ENCODE measurements at places on chromosomes 2 and 18.
A peak's percentile ranks its signal among the peaks of the same experiment; 100 is the strongest.

DNA sequence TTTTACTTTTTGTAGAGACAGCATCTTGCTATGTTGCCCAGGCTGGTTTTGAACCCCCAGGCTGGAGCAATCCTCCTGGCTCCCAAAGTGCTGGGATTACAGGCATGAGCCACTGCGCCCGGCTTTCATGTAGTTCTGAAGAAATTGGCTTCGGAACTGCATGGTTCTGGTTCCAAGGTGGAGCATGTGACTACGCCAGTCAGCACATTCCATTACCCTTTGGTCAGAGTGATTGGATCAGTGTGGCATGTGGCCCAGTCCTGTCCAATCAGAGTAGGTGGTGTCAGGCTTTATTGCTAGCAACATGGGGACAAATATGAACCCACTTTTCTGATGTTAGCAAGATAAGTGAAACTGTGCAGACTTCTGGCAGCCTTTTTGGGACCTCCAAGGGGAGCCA lies 16.3 kb upstream of the ATOH8 start:
- no peak for DNase-seq

DNA sequence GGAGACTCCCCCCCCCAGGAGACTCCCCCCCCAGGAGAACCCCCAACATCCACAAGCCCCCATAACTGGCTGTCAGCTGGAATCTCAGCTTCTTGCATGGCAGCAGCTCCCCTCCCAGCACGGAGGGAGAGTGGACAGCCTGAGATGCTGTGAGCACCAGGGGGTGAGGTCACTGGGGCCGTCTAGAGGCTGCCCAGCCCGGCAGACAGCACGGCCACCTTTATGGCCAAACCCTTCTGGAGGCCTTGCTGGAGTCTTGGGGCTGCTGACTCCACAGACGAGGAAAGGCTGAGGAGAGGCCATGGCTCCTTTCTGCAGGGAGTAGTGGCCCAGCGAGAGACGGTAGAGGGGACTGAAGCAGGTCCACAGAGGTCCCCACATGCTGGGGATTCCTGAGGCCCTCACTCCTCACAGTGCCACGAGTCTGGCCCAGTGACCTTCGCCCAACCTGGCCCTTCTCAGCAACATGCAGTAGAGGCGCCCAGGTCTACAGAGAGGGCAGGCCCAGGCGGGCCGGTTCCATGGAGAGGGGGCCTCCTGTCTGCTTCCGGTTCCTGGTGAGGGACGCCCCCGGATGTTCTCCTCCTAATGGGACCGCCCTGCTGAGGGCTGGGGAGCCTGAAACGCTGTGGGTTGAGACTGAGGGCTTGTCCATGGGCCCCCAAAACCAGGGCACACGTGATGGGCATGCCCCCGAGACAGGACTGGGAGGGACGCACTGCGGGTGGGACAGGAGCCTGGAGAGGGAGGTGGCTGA lies 122.6 kb upstream of the CTDP1 start:
- no peak for DNase-seq

GRCh38 chr2:9460441-9461017 lies 13.8 kb upstream of the IAH1 start:
- no peak for DNase-seq

GRCh38 chr2:229044581-229044980 lies 226.5 kb downstream of the PID1 start:
- DNase-seq, result no peak

DNA sequence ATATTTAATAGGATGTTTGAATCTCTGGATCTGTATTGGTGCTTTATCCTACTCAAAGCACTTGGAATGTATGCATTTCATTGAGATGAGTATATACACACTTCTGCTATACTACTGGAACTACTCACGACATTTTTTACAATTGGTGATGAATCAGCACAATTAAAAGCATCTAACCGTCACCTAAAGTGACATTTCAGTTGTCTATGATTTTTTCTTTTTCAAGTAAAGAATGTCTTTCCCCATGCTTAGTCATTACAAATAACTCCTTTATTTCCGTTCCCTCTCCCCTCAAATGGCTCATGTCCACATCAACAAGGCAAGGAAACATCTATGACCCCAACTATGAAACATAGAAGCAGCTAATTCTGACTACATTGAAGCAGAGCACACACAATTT lies 77.3 kb downstream of the CLIP4 start:
- no peak for DNase-seq

- DNase-seq, result peak; percentile 74
Measured at GRCh38 chr2:158457092-158457825, 507 bp downstream of the PKP4 start.

DNA sequence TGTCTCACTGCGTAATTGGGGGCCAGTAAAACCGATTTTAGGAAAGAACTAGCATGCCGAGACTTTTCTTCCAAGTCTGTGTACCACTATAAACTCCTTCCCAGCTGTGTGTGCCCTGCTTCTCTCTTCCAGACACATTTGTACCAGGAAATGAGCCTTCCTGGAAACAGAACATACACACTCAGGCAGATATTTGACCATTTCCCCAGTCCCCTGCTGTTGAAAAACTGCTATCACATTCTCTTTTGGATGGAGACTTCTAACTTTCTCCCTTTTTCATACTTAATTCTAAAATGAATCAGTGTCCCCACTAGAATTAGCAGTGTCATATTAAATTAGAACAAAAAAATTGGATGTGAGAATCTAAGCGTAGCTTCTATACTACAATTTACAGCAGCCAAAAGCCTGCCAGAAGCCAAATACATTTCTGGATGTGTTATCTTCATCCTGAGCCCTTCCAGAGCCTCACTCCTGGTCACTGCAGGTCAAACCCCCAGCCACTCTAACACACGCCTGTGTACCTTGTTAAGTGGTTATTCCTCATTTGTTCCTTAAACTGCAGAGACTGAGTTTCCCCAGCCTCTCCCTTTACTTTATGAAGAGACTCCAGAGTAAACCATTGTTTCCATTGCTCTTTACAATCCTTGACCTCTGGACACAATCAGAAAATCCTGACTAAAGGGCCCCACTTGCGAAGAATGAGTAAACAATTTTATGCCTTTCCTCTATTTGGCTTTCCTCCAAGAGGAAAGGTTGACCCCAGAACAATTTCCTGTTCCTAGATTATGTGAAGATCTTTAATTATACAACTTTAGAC lies 20.4 kb downstream of the DSG4 start:
- DNase-seq, result no peak

DNA sequence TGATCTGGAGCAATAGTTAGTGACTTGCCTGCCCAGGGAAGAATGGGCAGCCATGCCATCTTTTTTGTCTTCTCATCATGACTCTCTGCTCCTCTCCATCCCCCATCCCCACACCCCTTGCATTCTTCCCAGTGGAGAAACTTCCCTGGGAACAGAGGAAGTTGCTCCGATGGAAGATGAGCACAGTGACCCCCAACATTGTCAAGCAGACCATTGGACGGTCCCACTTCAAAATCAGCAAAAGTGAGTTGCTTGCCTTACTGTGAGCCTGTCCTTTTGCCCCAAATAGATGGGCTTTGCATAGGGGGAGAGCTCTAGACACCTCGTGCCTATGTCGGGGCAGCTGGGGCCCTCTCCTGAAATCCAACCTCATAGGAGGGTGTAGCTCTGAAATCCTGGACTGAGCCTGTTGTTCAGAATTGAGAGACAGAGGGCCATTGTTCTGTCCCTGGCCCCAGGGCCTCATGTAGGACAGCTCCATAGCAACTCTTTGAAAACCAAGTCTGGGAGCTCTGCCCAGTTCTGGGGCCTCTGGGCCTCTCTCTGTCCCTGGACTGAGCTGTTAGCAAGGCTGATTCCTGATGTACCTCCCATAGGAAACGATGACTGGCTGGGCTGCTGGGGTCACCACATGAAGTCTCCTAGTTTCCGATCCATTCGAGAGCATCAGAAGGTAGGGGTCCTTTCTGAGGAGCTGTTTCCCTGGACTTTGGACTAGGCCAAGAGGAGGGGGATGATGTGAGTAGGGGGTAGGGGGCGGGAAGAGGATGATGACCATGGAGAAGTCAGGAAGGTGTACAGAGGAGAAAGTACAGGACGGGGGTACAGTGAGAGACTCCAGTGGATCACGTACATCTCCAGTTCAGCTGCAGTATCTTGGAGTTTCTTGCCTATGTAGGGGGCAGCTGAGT lies 35.2 kb downstream of the TTLL4 start:
- no peak for DNase-seq

DNA sequence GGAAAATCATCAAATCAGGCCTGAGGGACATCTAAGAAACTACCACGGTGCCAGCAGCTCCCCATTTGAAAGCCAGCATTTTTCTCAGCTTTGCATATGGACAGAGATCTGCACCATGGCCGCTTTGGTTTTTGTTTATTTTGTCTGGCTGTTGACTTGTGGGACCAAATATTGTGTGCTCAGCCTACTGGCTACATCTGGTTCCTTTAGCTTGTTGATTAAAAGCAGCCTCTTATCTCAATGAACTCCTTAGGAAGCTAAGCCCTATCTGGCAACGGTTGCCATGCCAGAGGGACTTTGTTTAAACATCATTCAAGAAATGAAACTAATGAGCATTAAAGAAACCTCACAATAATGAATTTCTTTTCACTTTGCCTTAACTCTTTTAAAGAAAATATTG lies 32.4 kb upstream of the CCDC150 start:
- DNase-seq, result no peak

DNA sequence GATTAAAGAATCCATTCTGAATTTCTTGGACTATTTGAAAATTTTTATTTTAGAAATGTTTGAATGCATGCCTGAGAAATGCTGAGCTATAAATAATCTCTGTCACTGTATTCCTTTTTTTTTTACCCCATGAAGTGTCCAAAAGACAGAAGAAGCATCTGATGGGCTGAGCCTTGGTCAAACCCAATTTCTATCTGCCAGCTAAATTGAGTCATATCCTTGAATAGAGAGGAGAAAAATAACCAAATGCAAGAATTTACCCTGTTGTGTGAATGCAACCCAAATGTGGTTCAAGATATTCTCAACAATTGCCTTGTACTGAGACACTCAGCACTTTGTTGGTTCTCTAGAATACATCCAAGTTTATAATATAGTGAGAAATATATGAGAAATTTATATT lies 223.5 kb downstream of the UBE2E3 start:
- DNase-seq, result no peak

- DNase-seq, result no peak
Measured at GRCh38 chr2:96500385-96501066, 4.6 kb downstream of the NEURL3 start.

DNA sequence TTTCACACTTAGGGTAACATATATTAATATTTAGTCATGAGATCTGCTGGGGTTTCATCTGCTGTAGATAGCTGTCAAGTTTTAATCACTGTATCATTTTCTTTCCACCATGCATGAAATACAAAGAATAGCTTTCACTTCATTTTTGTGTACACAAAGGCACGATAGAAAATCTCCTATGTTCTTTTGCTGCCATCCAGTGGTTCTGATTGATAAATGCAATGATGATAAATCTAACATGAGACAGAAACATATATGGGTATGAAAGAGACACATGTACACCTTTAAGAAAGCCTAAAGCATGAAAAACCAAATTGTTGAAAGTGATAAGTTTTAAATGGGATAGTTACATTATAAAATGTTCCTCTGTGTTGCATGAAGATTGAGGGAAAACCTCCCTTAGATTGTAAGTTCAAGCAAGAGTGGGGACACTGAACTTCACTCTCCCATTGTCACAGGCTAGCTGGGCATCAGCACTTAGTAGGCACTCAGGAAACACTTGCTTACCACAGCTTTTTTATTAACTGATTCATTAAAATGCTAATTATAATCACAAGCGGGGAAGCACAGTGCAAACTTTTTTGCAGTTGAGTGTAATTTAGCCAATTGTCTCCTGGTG lies 31.2 kb downstream of the C1D start:
- no peak for DNase-seq

DNA sequence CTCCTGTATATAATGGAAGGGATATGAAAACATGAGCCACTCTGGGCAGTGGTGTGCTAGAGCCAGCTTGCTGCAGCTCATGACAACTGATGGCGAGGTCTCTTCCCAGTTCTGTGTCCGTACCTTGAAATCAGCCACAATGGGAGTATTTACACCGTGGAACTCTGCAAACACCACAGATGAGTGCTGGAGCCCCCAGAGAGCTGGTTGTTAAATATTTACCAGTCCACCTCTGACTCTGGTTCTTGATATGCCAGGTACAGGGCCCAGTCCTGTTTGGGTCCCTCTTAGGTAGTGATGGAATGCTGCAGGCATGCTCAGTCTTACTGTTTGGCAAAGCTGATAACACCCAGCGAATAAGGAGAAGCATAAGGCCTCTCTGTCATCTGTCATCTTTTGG lies 116.1 kb upstream of the GLI2 start:
- peak; percentile 7 for DNase-seq

GRCh38 chr18:67525328-67526099 lies 9.0 kb upstream of the DSEL start:
- peak; percentile 82 for DNase-seq

- no peak for DNase-seq
Measured at GRCh38 chr2:99898336-99899048, 243.9 kb downstream of the AFF3 start.

DNA sequence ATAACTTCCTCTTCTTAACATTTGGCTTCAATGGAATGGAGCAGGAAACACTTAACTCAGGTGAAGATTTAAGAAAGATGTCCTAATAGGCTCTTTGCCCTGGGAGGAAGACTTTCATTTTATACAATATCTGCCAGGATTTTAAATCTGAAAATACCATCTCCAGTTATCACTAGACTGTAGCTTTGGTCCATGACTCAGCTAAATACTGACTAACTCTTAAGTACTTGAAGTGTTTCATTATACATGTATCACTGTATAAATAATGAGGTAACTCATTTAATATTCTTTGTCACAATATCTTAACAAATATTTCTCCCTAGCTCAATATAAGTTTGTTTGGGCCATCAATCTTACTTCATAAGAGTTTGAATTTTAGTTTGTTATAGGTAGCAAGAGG lies 34.7 kb downstream of the RBKS start:
- no peak for DNase-seq

- no peak for DNase-seq
Measured at GRCh38 chr2:234841321-234842015, 110.3 kb upstream of the SH3BP4 start.

DNA sequence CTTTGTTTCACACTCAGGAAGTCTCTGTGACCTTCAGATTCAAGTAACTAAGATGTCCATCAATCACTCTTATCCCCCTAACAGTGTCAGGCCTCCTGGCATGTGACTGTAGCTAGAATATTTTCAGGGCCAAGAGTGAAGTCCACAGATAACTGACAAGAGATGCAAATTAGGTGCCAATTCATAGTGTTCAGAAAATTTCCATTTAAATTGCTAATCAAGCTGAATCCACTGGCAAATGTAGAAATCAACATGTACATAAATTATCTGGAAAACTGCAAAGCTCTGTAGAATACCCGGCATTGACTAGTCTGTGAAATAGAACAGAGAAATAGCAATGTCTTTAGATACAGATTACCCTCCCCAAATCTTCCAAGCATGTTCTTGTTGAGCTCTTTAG lies 38.6 kb upstream of the ARL4C start:
- DNase-seq, result no peak

DNA sequence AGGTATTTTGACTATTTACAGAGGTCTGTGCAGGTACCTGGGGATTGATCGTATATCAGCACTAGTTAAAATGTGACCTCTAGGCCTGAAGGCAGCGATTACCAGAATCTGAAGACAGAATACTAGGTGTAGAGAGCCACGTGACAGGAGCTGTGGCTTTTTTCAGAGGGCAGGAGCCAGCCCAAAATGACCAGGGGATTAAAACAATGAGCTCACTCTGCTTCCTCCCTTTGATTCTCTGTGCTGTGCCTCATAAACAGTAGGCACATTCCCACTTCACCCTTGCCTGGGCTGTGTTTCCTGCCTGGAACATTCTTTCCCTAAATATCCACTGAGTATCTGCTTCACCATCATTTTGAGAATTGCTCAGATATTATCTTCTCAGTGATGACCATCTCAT lies 15.2 kb downstream of the ITGAV start:
- no peak for DNase-seq
